Adipocyte (in vitro differentiated cells): ENCODE measurements at places on chromosomes 5 and 9.

DNA sequence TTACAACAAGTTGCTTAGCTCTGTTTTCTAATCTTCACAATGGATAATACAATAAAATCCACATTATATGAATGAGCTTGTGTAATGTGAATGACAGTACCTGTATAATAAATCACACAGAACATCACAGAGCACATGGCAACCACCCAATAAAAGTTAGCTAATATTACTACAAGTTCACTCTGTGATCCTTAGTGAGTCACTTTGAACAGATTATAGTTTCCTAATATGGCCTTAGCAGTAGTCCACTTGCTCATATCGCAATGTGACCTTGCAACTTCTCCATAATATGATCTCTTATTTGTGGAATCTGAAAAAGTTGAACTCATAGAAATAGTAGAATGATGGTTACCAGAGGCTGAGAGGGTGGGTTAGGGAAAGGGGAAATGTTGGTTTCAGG is 361.3 kb downstream of the PTPRD start:
- DNase-seq = peak; percentile 16

GRCh38 chr9:131138676-131139075 is 13.3 kb downstream of the NUP214 start:
- no peak for DNase-seq

DNA sequence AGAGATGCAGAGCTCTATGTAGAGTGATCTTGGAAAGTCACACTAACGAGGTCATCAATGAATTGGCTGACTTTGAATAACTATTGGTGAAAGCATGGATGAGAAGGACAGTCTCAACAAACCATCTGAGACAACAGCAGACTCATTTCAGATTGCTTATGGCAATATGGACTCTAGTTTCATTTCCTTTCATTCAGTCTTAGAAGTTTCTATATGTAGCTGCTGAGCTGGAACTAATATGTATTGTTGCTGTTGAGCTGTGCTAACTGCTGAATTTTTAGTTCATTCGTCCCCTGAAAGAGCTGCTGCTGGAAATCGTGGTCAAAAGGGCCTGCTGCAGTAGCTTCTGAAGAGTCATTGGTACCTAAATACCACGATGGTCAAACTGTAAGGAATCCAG is 31.3 kb downstream of the TNFSF15 start:
- DNase-seq = no peak

DNA sequence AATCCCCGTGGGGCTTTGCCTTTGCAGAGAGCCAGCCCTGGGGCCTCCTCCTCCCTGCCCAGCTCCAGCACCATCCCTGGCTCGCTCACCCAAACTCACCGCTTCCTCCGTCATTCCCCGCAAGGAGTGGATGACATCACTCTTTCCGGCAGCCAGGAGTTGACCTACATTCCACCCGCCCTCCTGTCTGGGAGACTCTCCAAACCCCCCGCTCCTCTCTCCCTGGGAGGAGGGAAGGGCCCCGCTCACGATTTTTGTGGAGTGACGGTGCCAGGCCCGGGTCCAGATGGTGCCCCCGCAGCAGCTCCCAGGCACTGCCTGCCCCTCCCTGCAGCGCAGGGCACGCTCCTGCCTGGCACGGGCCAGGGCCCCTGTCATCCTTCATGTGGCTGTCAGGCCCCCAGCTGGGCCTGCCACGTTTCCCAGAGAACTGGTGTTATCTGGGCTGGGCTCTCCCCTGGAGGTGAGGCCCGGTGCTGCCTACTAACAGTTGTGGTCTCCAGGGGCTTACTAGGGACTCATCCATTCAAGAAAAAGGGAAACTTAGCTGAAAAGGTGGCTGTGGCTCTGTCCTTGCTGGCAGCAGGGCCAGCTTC is 52.3 kb downstream of the NTNG2 start:
- peak; percentile 86 for DNase-seq

DNA sequence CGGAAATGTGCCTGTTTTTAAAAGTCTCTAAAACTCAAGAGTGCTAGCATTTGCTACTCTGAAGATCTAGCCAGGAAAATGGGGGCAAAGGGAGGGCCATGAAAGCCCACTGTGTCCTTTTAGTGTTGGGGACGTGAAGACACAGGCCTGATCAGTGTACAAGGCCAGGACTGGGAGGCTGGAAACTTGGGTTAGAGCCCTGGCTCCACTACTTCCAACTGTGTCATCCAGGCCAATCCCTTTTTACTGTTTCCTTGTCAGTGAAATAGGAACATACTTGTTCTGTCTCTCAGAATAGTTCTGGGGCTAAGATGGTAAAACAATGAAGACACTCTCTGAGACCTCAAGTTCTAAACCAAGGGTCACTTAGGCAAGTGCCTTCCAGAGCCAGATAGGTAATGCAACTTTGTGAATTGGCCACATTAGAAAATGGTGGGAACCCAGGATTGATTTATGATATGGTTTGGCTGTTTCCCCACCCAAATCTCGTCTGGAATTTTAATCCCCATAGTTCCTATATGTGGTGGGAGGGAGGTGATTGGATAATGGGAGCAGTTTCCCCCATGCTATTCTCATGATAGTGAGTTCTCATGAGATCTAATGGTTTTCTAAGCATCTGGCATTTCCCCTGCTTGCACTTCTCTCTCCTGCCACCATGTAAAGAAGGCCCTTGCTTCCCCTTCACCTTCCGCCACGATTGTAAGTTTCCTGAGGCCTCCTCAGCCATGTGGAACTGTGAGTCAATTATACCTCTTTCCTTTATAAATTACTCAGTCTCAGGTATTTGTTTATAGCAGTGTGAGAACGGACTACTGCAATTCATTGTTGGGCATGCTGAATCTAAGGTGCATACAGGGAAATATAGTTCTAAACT is 30.4 kb upstream of the B4GALT1 start:
- DNase-seq = peak; percentile 14
